ENCODE measurements at places on chromosomes 2 and 18.

DNA sequence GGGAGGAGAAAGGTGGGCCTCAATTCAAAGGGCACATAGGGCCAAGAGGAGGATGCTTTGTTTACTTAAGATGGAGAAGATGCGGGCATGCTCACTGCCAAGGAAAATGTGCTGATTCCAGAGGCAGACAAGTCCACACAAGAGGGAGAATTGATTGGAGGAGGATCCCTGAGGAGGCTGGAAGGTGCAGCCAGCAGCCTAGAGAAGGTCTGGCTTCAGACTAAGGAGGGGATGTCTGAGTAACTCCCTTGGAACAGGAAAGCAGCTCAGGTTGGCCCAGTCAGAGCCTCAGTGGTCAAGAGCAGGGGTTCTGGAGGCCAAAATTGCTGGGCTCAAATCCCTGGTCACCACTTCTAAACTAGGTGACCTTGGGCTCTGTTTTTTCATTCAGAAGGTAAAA is 265.5 kb upstream of the NCKAP5 start:
- DNase-seq = no peak

DNA sequence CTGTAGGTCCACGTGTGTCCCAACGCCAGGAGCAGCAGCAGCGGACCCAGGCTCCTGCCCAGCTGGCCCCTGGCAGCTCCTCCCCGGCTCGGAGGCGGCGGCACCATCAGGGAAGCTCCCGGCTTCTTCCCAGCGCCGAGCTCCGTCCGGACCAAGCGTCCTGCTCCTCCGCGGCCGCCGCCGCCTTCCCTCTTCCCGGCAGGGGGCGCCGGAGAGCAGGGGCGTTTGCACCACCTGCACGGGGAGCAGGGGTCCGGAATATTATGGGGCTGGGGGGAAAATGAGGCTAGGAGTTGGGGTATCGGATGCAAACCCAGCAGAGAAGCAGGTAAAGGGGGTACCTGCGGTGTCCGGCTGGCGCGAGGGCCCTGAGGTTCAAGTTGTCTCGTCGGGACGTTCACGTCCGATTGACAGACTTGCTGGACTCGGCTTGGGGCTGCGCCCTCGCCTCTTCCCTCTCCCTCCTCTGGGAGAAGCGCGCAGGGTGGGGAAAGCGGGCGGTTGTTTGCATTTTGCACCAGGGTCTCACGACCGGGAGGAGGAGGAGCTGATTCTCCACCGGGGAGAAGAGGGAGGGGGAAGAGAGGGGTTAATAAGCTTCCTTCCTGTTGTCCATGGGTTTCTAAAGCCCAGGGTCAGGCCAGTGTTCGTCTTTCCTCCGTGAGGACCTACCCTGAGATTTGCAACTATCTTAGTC is at the start of gene CCBE1:
TSS of gene CCBE1 (minus strand) at position 188 of the 697 bp plus-strand sequence.
- no peak for DNase-seq

- no peak for DNase-seq
Measured at GRCh38 chr18:44119607-44120006, 561.1 kb upstream of the SETBP1 start.

DNA sequence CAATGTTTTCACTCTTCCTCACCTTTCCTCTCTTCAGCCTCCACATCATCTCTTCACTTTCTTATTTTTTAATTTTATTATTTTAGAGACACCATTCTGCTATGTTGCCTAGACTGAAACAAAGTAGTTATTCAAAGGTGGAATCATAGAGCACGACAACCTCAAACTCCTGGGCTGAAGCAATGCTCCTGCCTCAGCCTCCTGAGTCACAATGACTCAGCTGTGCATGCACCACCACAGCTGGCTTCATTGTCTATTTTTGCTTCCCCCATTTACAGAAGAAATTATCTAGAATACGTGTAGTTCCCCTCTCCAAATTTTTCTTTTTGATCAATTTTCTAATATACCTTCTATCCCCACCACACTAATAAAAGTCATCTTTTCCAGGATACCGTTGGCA is 911.5 kb upstream of the SOX11 start:
- no peak for DNase-seq

DNA sequence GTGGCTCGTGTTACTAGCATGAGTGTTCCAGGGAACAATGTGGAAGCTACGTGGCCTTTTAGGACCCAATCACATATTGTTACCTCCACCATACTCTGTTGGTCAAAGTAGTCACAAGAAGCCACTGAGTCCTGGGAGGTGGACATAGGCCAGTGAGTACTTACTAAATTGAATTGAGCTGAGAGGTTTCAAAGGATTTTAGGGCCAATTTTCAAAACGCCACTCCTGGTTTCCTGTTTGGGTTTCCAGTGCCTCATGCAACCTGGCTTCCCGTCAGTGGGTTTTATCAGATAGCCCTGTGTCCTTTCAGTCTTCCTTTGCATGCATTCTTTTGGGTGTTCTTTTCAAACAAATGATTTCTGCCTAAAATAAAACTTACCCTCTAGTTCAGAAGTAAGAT is 56.3 kb downstream of the FBLN7 start:
- no peak for DNase-seq

DNA sequence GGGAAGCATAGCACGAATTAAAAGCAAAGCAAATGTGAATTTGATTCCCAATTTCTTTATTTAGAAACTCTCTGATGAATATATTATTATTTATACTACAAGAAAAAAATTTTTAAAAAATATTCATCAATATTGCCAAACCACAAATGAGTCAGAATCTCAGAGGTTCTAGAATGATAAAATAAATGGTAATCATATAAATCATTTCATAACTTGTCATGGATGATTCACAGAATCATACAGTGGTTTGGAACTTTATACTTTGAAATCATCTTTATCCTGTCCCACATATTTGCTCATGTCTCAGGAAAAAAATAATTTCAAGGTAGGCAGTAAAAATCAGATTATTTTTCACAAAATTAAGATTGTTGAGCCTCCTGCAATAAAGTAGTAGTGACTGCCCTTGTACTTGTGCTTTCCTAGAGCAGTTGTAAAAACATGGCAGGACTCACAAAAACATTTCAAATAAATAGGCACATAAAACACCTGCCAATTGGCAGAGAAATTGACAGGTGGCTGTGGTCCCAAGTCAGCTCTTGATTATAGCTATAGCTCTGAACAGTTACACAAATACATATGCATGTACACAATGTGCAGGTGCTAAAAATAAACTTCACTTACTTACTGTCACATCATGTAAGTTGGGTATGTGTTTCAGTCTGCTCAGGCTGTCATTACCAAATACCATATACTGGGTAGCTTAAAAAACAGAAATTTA is 273.9 kb upstream of the SESTD1 start:
- DNase-seq = no peak

DNA sequence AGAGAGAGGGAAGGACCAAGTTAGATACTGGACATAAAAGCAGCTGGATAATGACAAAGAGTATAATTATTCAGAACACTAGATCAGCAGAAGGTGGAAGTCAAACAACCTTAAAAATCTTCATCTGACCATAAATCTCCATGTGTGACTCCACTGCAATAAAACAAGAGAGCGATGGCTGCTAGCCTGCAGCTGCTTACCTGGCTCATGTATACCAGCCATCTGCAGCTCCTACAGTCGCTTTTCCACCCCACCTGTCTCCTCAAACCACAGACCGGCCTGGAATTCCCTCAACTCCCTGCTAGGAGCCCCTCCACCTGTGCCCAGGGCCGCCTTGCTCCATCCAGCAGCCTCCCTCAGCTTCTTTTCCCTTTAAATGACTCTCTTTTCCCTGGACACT is 64.5 kb downstream of the SLC4A5 start:
- DNase-seq = no peak

DNA sequence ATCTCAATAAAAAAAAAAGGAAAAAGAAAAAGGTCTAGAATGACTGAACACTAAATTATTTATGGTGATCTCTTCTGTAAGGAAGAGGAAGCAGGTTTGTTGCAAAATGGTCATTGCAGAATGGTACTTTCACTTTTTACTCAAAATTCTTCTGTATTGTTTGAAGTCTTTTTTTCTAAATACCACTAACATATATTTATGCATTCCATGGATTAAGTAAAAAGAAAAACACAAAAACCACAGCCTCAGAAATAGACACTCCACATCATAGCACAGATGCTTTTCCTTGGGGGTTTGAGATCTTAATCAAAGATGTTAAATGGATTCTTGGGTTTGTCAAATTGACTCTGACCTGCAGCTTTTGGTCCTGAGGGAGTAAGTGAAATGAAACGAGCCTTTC is 47.4 kb downstream of the RHOB start:
- peak; percentile 25 for DNase-seq

GRCh38 chr2:192741889-192742288 is 547.2 kb upstream of the TMEFF2 start:
- peak; percentile 27 for DNase-seq

DNA sequence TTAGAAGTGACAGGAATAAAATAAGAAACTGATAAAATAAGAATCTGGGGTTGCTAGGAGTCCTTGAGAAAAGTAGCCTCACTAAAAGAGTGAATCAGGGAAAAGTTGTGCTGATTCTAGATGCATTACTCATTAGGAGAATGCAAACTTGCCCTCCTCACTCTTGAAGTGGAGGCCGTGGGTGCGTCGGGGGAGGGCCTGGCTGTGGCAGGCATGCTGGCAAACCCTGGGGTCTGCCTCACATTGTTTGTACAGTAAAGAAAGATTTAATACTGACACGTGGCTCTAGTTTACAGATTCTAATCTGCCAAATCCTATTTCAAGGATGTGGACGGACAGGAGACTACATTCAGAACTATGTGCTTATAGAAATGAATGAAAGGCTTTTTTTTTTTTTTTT is 41.9 kb downstream of the TANC1 start:
- DNase-seq = peak; percentile 59

DNA sequence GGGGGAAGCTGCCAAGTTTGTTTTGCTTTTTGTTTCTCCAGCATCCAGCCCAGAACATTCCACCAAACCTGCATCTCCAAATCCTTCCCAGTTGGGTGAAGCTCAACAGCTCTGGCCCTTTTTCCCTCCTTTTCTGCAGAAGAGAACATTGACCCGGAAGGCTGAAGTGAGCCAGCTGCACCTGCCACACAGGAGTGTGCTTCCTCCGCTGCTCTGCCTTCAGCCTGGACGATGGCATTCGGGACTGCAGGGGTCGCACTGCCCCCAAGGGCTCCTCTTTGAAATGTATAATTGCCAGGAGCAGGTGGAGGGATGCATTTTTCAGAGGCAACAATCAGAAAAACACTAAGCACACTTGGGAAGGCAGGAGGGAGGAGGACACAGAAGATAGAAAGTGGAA is 41.8 kb downstream of the ST8SIA5 start:
- DNase-seq = no peak

- DNase-seq = no peak
Measured at GRCh38 chr2:217535957-217536708, 466.7 kb downstream of the TNS1 start.

DNA sequence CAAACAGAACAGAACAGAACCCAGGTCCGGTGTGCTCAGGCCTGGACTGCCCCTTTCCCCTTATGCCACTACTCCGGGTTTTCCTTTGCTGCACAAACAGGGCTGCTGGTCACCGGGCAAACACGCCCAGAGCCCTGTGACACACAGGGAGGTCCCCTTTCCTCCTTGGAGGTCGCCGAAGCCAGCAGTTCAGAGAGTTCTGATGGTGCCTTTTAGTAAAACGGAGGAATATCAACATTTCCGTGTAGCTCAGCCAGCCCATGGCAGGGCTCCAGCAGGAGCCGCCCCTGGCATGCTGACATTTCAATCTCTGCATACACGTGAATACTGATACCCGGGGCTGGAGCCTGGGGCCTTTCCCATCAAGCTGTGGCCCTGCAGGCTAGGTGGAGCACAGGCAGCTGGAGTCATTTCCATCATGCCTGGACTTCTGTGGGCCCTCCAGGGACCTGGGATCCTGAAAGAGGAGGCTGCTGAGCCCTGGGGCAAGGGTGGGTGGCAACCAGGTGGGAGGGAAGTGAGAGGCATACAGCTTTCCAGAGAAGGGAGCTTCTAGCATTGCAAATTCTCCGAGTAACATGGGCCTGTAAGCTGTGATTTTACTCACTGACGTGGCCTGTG is 91.4 kb upstream of the PXDN start:
- DNase-seq = no peak

GRCh38 chr2:171956135-171956825 is 34.0 kb downstream of the HAT1 start:
- DNase-seq = no peak

GRCh38 chr2:69096326-69097095 is 83.5 kb downstream of the ANTXR1 start:
- DNase-seq = no peak

All from A172 (cell line).